Kidney (tissue), 22 donors: ENCODE measurements at places on chromosomes 13 and 19. TPM values are rescaled to one million over a fixed set of nuclear protein-coding genes. Genes with fewer than 3 reads are reported as not detected.

- no peaks in the 10 kb centered on the region for H3K36me3 ChIP-seq
- no peak for DNase-seq
- H3K27ac ChIP-seq, result no peak overlapping the region
- H3K4me3 ChIP-seq, result no peak overlapping the region
- H3K4me1 ChIP-seq, result no peaks in the 10 kb centered on the region
Observed at GRCh38 chr13:46182491-46182877, 507 bp upstream of the LCP1 start.

DNA sequence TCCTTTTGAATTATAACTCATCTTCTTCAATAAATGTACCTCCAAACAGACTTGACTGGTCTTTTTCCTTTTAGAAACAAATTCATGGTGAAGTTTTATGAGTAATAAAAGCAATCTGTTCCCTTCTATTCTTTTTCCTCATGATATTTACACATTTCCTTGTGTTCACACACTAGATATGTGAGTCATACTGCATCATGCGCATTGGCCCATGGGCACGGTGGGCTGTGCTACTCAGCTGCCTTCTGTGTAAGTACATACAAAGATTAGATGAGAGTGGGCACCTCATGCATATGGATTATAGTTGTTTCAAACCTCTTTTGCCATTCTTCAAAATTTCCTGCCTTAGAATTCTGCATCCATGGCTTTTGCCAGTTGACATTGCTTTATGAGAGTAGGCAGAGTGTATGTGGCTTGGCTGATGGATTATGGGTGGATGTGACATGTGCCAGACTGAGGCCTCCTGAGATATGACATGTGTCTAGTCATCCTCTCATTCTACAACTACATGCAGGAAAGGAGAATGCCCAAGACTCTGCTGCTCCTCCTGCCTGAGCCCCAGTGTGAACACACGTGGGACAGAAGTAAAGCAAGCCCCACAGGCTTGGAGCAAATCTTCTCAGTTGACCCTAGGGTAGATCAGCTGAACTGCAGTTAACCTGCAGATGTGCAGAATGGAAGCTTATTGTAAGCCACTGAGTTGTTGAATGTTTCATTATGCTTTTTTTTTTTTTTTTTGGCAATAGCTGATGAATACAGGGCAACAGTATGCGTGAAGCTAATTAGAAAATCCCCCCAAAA, 109.9 kb downstream of the RBM26 start:
- H3K4me3 ChIP-seq, result no peak overlapping the region
- no peaks in the 10 kb centered on the region for H3K36me3 ChIP-seq
- DNase-seq, result no peak
- H3K27me3 ChIP-seq, result no peaks in the 10 kb centered on the region
- H3K4me1 ChIP-seq, result no peaks in the 10 kb centered on the region

DNA sequence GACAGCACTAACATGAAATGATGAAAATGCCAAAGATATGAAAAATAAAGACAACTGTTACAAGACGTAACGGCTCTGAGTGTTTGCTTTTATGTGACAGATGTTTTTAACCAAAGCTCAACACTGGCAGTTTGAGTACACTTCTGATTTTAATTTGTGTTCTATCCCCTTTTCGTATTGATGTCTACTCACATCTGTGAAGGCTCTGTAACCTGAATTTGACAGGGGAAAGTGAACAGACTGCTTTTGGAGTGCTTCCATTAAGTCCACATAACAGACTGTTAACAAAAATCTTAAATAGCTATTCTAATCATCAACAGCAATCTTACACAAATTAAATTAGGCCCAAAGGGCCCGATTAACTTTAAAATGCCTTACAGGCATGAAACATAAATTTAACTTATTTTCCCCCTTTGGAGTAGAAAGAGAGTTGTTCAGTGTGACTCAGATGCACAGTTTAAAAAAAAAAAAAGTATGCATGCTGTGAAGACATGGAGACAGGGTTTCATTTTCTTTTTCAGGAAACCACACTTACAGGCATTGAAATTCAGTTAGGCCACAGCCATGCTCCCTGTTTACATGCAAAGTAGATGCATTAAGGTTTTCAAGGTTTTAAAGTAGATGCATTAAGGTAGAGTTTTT, 16.3 kb upstream of the RNASEH2B start:
- no peak for DNase-seq
- no peaks in the 10 kb centered on the region for H3K27me3 ChIP-seq
- no peaks in the 10 kb centered on the region for H3K4me1 ChIP-seq
- H3K27ac ChIP-seq, result no peak overlapping the region
- H3K36me3 ChIP-seq, result no peaks in the 10 kb centered on the region

Gene RNF225
- total RNA-seq, result 0.25 TPM

DNA sequence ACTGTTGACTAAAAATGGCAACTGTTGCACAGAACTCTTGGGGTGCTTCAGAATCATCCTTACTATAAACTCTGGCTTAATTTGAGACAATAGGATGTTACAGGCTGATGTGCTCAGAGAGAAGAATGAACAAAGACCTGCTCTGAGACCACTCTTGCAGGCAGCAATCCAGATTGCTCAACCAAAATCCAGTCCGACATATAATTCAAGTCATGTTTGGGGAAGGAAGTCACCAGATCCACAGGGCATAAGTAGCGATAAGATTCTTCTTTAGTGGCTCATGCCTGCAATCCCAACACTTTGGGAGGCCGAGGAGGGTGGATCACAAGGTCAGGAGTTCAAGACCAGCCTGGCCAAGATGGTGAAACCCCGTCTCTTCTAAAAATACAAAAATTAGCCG, 20.6 kb downstream of the MTMR6 start:
- no peaks in the 10 kb centered on the region for H3K27me3 ChIP-seq
- H3K27ac ChIP-seq, result no peak overlapping the region
- DNase-seq, result no peak
- no peaks in the 10 kb centered on the region for H3K4me1 ChIP-seq
- H3K4me3 ChIP-seq, result no peak overlapping the region

Gene ATP8A2
- 0.50 TPM for total RNA-seq

Gene ICAM5
- 2.9 TPM for total RNA-seq

Gene PEG3
- 8.7 TPM for total RNA-seq

Gene TNPO2
- total RNA-seq, result 62.7 TPM

GRCh38 chr19:36363845-36364244, 15.2 kb downstream of the ZFP14 start:
- H3K27me3 ChIP-seq, result no peaks in the 10 kb centered on the region
- no peak for DNase-seq
- no peak overlapping the region for H3K27ac ChIP-seq
- H3K36me3 ChIP-seq, result no peaks in the 10 kb centered on the region
- H3K4me3 ChIP-seq, result no peak overlapping the region

GRCh38 chr19:42284591-42285341, 15.7 kb downstream of the CIC start:
- no peaks in the 10 kb centered on the region for H3K27me3 ChIP-seq
- H3K36me3 ChIP-seq, result peaks cover 12% of the 10 kb centered on the region
- DNase-seq, result peak; percentile 83
- peak overlapping the region; percentile 74 for H3K27ac ChIP-seq
- H3K4me1 ChIP-seq, result peaks cover 10% of the 10 kb centered on the region
- H3K4me3 ChIP-seq, result peak overlapping the region; percentile 75

GRCh38 chr13:112956571-112957294, 12.3 kb upstream of the MCF2L start:
- peaks cover 3% of the 10 kb centered on the region for H3K4me1 ChIP-seq
- no peak overlapping the region for H3K27ac ChIP-seq
- no peaks in the 10 kb centered on the region for H3K36me3 ChIP-seq

GRCh38 chr13:72180253-72180952, 313.4 kb upstream of the DACH1 start:
- H3K36me3 ChIP-seq, result no peaks in the 10 kb centered on the region
- no peak overlapping the region for H3K27ac ChIP-seq
- DNase-seq, result no peak
- no peak overlapping the region for H3K4me3 ChIP-seq
- H3K27me3 ChIP-seq, result no peaks in the 10 kb centered on the region

DNA sequence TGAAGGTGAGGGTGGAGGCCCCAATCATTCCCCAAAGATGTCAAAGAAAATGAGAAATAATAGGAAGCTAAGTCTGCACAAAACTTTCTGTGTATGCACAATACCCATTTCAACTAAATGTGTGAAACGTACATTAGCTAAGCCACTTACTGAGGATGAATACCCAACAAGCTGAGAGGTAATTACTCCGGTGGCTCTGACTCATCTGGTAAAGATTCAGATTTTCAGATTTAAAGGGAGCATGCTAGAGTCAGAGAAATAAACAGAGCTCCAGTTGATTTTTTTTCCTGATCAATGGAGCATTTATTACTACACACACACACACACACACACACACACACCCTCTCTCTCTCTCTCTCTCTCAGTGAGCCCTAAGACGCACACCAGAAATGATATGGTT, 194.8 kb upstream of the ARGLU1 start:
- no peaks in the 10 kb centered on the region for H3K4me1 ChIP-seq
- no peak overlapping the region for H3K4me3 ChIP-seq
- no peaks in the 10 kb centered on the region for H3K36me3 ChIP-seq
- no peaks in the 10 kb centered on the region for H3K27me3 ChIP-seq

DNA sequence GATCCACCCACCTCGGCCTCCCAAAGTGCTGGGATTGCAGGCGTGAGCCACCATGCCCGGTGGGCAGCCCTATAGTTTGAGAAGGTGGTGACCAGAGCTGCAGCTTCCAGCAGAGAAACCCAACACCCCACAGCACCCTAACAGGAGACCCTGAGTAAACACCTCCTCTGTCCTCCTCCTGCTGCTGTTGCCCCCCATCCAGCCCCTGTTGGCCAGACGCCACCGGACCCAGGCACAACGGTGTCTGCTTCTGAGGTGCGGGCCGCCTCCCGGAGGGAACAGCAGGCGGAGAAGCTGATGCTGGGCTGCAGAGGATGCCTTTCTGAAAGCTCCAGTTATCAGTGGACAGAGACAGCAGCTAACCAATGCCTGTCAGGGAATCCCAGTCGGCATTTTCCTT, 175.5 kb downstream of the COL4A1 start:
- H3K36me3 ChIP-seq, result no peaks in the 10 kb centered on the region
- H3K4me1 ChIP-seq, result no peaks in the 10 kb centered on the region
- H3K4me3 ChIP-seq, result no peak overlapping the region
- DNase-seq, result no peak

DNA sequence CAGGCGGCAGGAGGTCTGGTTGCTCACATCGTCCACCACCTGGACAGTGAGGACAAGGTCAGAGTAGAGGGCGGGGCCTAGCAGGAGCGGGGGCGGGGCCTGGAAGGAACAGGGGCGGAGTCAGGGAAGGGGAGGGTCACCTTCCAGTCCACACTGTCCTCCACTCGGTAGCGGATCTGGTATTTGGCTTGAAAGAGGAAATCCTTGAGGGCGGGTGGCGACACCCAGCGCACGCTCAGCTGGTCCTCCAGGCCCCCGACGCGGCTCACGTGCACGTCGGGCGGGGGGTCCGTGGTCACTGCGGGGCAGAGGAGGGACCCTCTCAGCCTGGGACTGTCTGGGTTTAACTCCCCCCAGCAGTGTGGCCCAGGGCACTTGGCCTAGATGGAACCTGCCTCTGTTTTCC, 8.2 kb downstream of the REX1BD start:
- peaks cover 2% of the 10 kb centered on the region for H3K27me3 ChIP-seq
- H3K4me3 ChIP-seq, result no peak overlapping the region
- no peaks in the 10 kb centered on the region for H3K36me3 ChIP-seq
- H3K27ac ChIP-seq, result no peak overlapping the region
- peak; percentile 54 for DNase-seq
- H3K4me1 ChIP-seq, result no peaks in the 10 kb centered on the region

GRCh38 chr19:58406818-58407657, 1.4 kb upstream of the ZNF584 start:
- DNase-seq, result no peak
- H3K4me3 ChIP-seq, result peak overlapping the region; percentile 92
- no peaks in the 10 kb centered on the region for H3K27me3 ChIP-seq
- H3K36me3 ChIP-seq, result no peaks in the 10 kb centered on the region

- no peaks in the 10 kb centered on the region for H3K27me3 ChIP-seq
- no peak overlapping the region for H3K4me3 ChIP-seq
- no peaks in the 10 kb centered on the region for H3K36me3 ChIP-seq
- no peak overlapping the region for H3K27ac ChIP-seq
Observed at GRCh38 chr19:42697884-42698283, 42.4 kb downstream of the PSG3 start.
